ENCODE measurements at places on chromosomes 11 and 22.

DNA sequence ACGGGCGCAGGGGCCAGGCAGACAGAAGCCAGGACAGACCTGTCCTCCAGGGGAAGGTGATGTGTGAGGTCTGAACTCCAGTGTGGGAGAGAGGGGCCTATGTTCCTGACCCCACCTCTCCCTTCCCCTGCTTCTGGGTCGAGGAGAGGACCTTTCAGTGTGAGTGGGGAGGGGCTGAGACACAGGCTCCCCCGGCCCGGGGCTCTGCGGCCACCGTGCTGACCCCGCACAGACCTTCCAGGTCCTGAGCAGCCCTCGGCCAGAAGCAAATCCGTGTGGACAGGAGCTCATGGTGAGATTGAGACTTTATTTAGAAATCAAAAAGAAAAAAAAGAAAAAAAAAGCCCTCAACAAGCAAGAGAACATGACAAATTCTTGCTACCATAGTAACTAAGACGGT, 680.5 kb downstream of the BRD1 start:
- DNase-seq: no peak

DNA sequence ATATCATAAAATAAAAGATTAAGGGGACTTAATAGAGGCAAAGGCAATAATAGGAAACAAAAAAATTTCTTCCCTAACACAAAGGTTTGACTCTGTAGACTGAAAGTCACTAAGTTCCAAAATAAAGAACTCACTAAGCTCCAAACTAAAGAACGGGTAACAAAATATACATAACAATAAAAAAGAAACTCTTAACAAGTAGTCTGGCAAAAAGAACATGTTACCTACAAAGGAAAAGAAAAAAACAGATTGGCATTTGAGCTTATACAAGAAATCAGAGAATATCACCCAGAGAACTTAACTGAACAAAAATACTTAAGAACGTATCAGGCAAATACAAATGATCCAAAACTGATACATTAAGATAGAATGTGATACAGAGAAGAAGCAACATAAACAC, 7.5 kb downstream of the ARHGAP32 start:
- no peak for DNase-seq

GRCh38 chr11:130631119-130631518, 182.7 kb downstream of the ADAMTS15 start:
- DNase-seq: no peak

GRCh38 chr22:33440756-33441155, 382.6 kb upstream of the SYN3 start:
- no peak for DNase-seq

DNA sequence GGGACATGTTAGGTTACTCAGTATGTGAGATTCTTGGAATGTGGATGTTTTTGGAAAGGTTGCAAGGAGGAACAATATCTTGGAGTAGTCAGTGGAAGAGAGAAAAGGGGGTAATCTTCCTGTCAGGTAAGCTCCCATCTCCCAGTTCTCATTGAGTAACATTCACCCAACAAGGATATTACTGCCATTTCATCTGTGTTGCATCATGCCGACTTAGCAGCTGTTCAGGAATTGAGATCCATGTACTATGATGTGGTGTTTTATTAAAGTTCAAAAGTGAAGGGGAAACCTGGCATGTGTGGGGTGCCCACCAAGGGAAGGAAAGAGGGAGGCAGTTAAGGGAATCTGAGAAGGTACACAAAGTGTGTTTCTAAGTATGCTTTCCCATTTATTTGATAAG, 58.4 kb upstream of the RASSF10 start:
- DNase-seq: no peak

GRCh38 chr11:81959341-81959740, 774.3 kb downstream of the FAM181B start:
- DNase-seq: no peak

DNA sequence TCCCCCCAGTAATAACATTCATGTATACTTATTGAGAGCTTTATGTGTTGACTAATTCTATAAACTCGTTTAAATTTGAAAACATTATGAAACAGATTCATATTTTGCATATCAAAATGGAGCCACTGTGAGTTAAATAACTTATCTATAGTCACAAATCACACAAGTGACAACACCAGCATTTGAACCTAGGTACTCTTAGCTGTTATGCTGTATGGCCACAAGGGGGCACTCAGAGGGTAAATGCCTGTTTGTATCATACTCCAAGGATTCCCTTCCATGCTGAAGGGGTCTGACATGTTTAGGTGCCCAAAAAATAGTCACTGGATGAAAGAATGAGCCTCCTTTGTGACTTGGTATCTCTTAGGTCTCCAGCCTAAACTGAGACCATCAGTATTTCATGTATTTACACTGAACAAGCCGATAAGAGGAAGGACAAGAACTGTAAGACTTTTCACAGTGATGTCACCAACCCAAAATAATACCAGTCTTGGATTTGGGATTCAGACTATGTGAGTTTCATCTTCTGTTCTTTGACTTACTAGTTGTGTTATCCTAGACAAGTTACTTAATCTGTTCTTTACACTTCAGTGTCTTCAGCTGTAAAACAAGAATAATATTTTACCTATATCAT, 12.2 kb upstream of the OR52D1 start:
- peak; percentile 39 for DNase-seq

- DNase-seq: peak; percentile 29
Observed at GRCh38 chr22:31160328-31160978, 471 bp downstream of the RNF185 start.

- peak; percentile 53 for DNase-seq
Observed at GRCh38 chr11:57527056-57527631, 3.4 kb downstream of the TIMM10 start.

- no peak for DNase-seq
Observed at GRCh38 chr22:43465291-43466015, 53.6 kb downstream of the MPPED1 start.

- DNase-seq: no peak
Observed at GRCh38 chr11:68780829-68781228, 29.5 kb upstream of the TESMIN start.

- no peak for DNase-seq
Observed at GRCh38 chr11:86673872-86674750, 1.7 kb upstream of the ME3 start.

DNA sequence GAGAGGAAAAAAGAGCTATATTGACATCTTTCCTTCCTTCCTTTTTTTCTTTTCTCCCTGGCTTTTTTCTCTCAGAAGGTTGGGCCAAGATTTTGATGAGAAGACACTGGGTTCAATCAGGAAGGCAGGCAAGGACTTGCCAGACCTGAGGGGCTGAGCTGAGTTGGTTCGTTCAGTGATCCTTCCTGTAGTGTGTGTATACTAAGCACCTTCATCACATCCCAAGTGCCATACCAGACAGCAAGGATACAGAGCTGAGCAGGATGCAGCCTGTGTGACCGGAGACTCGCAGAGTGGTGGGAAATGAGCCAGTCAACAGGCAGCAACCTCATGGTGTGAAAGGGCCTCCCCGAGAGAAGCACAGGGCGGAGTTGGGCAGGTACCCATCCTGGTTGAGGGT, 95.5 kb downstream of the SPON1 start:
- DNase-seq: no peak

DNA sequence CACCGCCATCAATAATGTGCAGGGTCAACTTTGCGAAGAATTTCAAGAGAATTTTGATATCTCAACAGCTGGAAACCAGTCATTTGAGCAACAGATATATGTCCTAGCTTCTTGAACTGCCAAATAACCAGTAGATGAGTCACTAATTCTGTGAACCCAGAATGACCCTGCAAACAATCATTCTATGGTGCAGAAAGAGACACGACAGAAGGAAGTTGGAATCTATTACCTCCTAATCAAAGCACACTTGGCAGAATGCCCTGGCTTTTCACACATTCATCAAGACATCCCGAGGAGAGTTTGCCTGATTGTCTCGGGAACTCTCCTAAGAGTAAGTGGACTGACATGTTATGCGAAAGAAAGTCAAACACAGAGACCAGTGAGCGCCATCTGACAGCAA, 621.1 kb downstream of the OPCML start:
- peak; percentile 53 for DNase-seq

DNA sequence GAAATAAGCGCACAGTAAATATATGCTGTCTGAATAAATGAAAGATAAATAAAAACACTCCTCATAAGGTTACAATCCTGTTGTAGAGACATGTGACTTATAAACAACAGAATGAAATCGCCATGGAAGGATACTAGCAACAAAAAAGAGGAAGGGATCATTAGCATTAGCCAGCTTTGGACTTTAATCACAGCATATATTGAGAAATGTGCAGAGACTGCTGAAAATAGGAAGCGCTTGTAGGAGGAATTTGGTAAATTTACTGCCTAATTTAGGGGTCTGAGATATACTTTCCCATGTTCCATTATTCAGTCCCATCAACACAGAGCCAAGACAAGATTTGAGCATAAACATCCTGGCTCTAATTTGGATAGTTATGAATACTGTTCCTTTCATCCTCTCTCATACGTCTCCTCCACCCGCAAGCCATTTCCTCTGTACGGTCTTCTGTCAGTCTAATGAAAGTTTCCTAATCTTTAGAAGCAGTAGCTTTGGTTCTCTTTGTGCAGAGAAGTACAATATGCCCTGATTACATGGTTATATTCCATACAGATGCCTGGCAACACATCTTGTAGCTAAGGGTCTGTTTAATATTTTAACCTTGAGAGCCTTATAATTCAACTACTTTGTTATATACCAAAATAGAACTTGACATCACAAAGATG, 37.1 kb upstream of the AKIP1 start:
- no peak for DNase-seq

DNA sequence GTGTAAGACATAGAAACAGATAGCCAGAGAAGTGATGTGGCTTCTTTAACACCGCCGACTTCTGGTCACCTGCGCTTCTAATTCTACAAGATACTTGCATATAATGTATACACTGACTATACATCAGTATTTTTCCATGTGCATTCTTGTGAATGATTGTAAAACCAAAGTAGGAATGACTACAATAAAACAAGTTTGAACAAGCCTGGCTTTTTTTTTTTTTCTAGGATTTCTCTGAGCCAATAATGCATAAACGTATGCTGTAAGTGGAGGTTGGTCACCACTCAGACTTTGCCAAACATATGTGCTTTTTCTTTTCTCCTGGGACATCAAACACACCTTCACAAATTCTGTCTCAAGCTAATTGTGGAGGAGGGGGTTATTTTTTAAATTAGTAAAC, 237.8 kb upstream of the KIRREL3 start:
- no peak for DNase-seq

- no peak for DNase-seq
Observed at GRCh38 chr22:45399712-45400445, 13.5 kb downstream of the SMC1B start.

DNA sequence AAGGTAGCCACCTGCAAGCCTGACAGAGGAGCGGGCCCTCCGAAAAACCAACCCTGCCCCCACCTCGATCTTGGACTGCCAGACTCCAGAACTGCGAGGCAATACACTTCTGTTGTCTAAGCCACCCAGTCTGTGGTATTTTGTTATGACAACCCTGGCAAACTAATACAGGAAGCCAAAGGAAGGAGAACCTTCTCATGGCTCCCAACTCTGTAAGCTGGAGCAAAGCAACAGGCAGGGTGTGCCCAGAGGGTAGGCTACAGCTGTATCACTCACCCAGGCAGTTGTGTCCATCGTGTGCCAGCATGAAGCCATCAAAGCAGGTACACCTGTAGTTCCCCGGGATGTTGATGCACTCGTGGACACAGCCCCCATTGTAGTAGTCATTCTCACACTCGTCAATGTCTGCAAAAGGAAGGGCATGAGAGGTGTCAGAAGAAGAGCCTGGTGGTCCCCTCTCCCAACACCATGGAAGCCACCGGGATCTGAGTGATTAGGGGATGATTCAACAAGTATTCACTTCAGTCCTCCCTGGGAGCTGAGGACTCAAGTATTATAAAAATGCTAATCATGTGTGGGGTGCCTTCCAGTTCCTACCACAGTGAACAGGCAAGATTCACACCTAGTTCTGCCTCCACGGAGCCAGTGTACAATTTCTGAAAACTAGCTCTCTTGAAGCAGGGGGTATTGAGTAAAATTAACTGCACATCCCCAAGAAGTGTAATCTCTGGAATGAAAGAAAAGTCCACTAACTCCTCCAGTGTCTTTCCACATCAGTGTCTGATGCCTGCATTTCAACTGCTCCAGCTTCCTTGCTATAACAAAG, 23.3 kb downstream of the SCUBE1 start:
- DNase-seq: no peak

DNA sequence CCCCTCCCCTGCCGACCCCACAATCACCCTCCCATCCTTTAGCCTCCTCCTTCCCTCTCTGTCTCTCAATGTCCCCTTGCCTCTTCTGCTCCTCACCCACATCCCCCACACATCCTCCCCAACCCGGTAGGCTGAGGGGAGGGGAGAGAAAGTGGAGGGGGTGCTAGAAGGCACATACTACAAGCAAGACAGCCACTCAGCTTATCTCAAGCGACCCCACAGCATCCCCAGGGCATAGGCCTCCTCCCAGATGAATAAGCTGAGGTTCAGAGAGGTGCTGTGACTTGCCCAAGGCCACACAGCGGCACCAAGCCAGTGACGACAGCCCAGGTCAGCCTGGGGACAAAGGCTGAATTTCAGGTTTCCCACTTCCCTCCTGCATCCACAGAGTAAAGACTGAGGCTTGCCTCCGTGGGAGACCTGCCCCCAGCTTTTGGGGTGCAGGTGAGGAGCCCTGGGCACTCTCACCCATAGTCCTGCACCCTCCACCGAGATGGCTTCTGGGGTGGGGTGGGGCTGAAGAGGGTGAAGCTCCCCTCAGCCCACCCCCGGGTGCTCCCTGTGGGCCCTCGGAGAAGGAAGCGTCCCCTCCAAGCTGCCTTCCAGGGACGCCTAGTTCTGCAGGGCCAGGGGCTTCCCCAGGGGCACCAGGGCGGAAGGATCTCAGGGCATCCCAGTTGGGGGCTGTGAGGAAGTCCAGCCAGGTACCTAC, 511 bp downstream of the RAC2 start:
- DNase-seq: no peak

DNA sequence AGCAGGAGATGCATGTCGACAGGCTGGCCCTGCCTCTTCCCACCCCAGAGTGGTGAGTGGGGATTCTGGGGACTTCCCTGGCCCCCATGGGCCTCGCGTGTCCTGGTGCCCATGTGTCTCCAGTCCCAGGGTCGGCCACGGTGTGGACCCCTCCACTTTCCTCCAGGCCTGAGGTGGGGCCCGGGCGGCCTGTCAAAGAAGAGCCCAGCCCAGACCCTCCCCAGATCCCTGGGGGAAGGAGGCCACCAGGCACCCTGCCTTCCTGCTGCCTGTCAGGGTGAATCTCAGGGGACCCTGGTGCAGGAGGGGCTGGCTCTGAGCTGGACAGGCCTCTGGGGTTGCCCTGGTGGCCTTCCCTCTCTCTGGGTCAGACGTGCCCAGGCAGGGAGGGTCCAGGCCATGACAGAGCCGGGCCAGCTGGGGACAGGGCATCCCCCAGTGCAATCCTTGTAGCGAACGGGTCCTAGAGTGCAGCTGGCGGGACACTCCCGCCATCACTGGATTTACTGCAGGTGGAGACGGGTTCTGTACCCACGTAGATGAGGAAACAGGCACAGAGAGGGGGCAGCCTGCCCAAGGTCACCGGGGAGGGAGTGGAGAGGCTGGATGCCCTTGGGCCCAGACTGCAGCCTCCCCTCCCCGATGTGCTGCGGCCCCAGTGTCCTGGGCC, 13.5 kb upstream of the MUC6 start:
- DNase-seq: no peak

- DNase-seq: no peak
Observed at GRCh38 chr22:25113316-25113721, 86.3 kb upstream of the CRYBB3 start.

- DNase-seq: no peak
Observed at GRCh38 chr11:1668911-1669473, 28.0 kb upstream of the KRTAP5-6 start.

All from HTR-8/SVneo (cell line).